ENCODE measurements at places on chromosomes 12 and 14. TPM values are rescaled to one million over a fixed set of nuclear protein-coding genes. Genes with fewer than 3 reads are reported as not detected.

Gene REM2
- total RNA-seq = 0.05 TPM

DNA sequence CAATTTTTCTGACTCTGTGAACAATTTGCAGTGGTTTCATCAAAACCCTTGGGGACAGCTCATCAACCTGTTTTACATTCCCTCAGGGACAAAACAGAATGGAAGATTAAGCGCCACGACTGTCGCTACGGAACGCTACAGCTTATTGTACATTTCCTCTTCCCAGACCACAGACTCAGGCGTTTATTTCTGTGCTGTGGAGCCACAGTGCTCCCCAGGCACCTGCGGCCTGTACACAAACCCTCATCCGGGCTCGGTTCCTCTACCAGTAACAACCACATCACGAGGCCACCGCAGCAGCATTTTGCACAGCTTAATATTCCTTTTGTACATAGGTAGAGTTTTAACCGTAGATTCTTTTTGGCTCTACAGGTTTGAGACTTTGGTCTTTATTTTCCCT, 397.4 kb upstream of the OR4E1 start:
- H3K36me3 ChIP-seq = no peaks in the 10 kb centered on the region
- H3K4me1 ChIP-seq = no peaks in the 10 kb centered on the region
- peaks cover 5% of the 10 kb centered on the region for H3K27me3 ChIP-seq
- no peak overlapping the region for H3K4me3 ChIP-seq
- no peak for DNase-seq
- H3K27ac ChIP-seq = no peak overlapping the region

GRCh38 chr12:6961278-6961694, 9.2 kb downstream of the PHB2 start:
- H3K36me3 ChIP-seq = peaks cover 27% of the 10 kb centered on the region
- DNase-seq = peak; percentile 74
- H3K4me1 ChIP-seq = peaks cover 25% of the 10 kb centered on the region
- H3K27ac ChIP-seq = peak overlapping the region; percentile 92
- H3K4me3 ChIP-seq = peak overlapping the region; percentile 27

DNA sequence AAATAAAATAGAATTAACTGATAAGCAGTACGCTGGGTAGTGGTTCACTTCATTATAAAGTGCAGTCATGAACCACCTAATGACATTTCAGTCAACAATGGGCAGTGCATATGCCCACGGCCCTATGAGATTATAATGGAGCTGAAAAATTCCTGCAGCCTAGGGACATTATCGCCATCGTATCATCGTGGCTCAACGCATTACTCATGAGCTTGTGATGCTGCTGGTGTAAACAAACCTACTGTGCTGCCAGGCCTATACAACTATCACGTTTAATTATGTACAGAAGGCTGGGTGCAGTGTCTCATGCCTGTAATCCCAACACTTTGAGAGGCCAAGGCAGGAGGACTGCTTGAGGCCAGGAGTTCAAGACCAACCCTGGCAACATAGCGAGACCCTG, 62.3 kb upstream of the TMEM263 start:
- no peaks in the 10 kb centered on the region for H3K36me3 ChIP-seq
- H3K4me3 ChIP-seq = no peak overlapping the region
- DNase-seq = peak; percentile 74
- H3K27me3 ChIP-seq = no peaks in the 10 kb centered on the region

All from SJSA1 (cell line).